ENCODE measurements at places on chromosomes 3 and 15. TPM values are rescaled to one million over a fixed set of nuclear protein-coding genes. Genes with fewer than 3 reads are reported as not detected.

DNA sequence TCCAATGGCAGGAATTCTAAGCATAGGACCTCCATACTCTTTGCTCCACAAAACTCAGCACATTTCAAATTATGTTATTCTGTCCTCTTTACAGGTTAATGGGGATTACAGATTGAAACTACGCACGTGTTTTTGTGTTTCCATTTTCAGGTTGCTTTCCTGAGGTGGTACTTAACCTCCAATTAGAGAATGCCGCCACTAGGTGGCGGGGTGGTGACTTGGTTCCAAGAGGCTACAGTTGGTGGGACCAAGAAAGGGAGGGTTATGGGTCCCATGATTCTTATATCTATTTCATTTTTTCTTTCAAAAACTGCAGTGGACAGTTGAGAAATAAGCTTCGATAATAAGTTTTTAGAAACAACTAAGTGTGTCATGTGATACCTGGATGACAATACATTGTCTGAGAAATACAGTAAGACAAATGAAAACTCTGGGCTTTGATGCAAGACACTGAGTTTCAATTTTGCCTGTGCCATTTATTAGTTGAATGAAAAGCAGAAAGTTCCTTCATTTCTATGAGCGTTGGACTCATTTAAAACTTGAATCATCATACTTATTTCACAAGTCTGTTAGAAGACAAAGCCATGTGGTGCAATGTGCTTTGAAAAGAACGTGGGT is 539.0 kb downstream of the FGF12 start:
- DNase-seq, result peak; percentile 30

DNA sequence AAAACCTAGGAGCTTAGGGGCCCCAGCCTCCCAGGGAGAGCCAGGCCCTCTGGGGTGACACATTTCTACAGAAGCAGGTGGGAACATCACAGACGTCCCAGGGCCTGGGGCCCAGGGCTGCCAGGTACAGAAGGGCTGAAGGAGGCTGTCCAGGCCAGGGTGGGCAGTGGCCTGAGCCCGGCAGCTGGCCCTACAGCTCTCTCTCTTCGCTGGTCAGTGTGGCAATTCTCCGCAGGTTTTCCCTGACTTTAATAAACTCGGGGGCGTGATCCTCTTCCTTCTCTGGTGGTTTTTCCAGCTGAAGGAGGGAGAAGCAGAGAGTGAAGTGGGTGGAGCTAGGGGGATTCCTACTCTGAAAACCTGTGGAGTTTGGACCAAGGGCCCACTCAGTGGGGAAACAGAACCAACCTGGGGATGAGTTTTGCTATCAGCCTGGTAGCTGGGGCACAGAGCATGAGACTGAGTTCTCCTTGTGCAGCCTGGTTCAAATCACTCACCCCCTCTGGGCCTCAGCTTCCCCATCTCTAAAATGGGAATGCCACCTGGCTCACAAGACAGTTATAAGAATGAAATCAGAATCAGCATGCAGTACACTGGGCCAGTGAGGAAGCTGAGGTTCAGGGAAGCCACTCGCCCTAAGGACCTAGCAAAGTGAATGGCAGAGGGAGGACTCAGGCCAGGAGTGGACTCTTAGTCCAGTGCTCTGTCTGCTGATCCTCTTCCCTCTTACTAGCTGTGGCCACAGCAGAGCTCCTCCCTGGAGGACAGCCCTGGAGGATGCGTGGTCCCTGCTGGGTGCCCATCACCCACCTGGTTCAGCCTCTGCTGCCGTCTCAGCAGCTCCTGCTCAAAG is 10.6 kb downstream of the FAM107A start:
- DNase-seq, result no peak

- DNase-seq, result no peak
Observed at GRCh38 chr3:110646496-110646895, 425.1 kb upstream of the NECTIN3 start.

GRCh38 chr3:135444058-135444457 is 521.5 kb upstream of the PPP2R3A start:
- DNase-seq, result no peak

DNA sequence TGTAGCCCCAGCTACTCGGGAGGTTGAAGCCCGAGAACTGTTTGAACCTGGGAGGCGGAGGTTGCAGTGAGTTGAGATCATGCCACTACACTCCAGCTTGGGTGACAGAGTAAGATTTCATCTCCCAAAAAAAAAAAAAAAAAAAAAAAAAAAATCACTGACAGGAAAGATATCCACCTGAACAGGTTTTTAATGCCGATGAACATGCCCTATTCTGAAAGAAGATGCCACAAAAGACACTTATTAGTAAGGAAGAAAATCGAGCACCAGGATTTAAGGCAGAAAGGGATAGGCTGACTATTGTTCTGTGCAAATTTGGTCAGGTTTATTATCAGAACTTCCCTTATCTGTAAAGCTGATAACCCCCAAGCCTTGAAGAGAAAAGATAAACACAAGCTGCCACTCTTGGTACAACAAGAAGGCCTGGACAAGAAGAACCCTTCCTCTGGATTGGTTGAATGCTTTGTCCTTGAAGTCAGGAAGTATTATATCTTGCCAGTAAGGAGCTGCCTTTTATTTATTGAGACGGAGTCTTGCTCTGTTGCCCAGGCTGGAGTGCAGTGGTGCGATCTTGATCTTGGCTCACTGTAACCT is 2.7 kb upstream of the PARP16 start:
- DNase-seq, result no peak

FGF12 gene
- total RNA-seq, result 3.0 TPM

GRCh38 chr3:74263031-74263430 is 351.4 kb downstream of the CNTN3 start:
- no peak for DNase-seq

Measured in muscle of leg (tissue), 16 donors.